ENCODE measurements at places on chromosomes 7 and 10. TPM values are rescaled to one million over a fixed set of nuclear protein-coding genes. Genes with fewer than 3 reads are reported as not detected.

Gene SKIDA1
- 0.85 TPM for total RNA-seq

Gene CUZD1
- total RNA-seq, result 1.6 TPM

Gene MKI67
- total RNA-seq, result 59.2 TPM

Gene TMEM236
- total RNA-seq, result 0.08 TPM

Gene CUTC
- total RNA-seq, result 31.5 TPM

Gene PDGFA
- total RNA-seq, result 33.2 TPM

Gene UPK3BL2
- total RNA-seq, result 2.4 TPM

Gene SORBS1
- 0.35 TPM for total RNA-seq

Gene OPN1SW
- total RNA-seq, result not detected

Gene C10orf62
- not detected for total RNA-seq

Gene BTBD16
- total RNA-seq, result 0.57 TPM

Gene H2BK1
- total RNA-seq, result not detected

Gene CYP26A1
- 2.2 TPM for total RNA-seq

Gene PRKG1
- not detected for total RNA-seq

Gene BNIP3
- total RNA-seq, result 43.5 TPM

Gene ATP6V0E2
- total RNA-seq, result 65.9 TPM

Gene SNX13
- 16.7 TPM for total RNA-seq

Gene SPDYE2B
- not detected for total RNA-seq

Gene AKR1C8
- total RNA-seq, result not detected

Gene IQUB
- 0.11 TPM for total RNA-seq

Gene TAS2R5
- 0.41 TPM for total RNA-seq

Gene CPA5
- not detected for total RNA-seq

Gene ANKRD30A
- total RNA-seq, result 0.39 TPM

Gene SPACDR
- total RNA-seq, result 0.89 TPM

Gene TRIM74
- 0.21 TPM for total RNA-seq

Gene MYPN
- 3.0 TPM for total RNA-seq
